ENCODE measurements at places on chromosomes 4 and X.

DNA sequence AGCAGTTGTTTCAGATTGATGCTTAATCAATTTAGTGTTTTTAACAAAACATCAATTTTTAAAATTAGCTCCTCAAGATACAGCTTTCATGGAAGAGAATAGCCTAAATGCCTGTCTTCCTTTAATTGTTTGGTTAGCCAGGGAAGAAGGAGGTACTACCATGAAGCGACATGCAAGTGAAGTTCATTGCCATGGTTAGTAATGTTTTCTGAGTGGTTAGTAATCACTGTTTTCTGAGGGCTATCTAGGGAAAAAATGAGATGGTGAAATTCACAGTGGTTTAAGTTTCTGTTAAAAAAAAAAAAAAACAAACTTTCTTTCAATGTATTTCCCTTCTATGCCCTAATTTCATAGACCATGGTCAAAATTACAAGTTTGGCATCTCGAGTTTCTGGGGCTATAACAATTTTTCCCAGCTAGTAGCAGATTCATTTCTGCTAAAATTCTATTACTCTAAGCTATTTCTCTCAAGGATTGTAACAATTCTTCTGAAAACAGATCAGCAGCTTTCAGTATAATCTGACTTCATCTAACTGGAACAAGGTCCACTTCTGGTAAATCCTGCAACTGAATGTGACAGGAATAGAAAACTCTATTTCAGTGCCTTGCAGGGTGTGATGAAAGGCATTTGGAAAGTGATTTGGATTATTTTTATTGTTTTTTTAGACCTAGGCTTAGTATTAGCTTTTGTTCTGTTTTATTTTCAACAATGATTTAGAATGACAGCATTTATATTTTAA lies 157.0 kb downstream of the PCDH18 start:
- no peak for DNase-seq

GRCh38 chr4:18675586-18676525 lies 654.3 kb upstream of the LCORL start:
- no peak for DNase-seq

GRCh38 chrX:53795576-53795975 lies 109.1 kb upstream of the HUWE1 start:
- no peak for DNase-seq

- DNase-seq = no peak
Measured at GRCh38 chr4:78720994-78721677, 55.0 kb upstream of the BMP2K start.

GRCh38 chr4:41750121-41750625 lies 1.6 kb upstream of the PHOX2B start:
- no peak for DNase-seq

DNA sequence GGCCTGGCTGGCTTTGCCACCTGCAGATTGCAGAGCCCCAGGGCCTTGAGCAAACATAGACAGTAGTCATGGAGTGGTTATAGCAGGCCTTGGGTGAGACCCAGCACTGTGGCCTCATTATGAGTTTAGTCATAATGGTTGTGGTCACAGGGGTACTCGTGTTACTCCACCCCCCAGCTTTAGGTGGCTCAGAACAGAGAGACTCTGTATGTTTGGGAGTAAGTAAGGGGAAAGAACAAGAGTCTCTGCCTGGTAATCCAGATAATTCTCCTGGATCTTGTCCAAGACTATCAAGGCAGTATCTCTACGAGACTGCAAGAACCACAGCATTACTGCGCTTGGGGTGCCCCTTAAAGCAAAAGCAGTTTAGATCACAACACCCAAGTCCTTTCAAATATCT lies 62.3 kb upstream of the SCRG1 start:
- DNase-seq = no peak

DNA sequence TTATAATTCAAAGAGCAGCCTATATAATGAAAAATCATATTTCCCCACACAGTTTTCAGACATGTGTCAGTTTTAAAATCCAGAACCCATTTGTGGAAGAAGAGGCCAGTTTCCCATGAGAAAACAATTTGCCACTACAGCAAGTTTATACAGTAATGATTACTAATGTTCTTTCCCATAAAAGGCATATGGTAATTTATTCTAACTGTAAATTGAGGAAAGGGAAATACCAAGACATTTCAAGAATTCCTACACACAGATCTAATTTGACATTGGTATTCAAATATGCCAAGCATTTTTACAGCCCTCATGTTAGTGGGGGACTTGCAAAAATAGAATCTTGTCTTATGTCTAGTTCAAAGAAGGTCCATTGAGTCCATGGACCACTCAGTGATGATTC lies 1368.6 kb downstream of the FSTL5 start:
- no peak for DNase-seq

- DNase-seq = no peak
Measured at GRCh38 chrX:53075011-53075410, 7.2 kb upstream of the TSPYL2 start.

- DNase-seq = no peak
Measured at GRCh38 chrX:78571849-78572248, 87.3 kb downstream of the RTL3 start.

DNA sequence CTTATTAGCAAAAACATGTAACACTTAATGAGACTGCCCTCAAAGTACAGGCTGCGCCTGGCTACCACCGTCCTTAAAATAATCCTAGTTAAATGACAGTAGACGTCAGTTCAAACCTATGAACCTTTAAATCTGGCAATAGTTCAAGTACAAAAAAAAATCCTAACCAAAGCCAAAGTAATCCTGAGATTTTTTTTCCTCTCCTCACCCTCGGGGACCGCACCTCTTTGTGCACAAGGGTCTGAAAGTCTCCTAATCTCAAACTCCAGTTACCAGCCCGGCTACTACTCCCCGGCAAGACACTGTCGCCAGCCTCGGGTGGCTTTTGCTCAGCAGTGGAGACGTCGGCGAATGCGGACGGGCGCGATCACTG lies 439 bp downstream of the SEC31A start:
- DNase-seq = peak; percentile 50

DNA sequence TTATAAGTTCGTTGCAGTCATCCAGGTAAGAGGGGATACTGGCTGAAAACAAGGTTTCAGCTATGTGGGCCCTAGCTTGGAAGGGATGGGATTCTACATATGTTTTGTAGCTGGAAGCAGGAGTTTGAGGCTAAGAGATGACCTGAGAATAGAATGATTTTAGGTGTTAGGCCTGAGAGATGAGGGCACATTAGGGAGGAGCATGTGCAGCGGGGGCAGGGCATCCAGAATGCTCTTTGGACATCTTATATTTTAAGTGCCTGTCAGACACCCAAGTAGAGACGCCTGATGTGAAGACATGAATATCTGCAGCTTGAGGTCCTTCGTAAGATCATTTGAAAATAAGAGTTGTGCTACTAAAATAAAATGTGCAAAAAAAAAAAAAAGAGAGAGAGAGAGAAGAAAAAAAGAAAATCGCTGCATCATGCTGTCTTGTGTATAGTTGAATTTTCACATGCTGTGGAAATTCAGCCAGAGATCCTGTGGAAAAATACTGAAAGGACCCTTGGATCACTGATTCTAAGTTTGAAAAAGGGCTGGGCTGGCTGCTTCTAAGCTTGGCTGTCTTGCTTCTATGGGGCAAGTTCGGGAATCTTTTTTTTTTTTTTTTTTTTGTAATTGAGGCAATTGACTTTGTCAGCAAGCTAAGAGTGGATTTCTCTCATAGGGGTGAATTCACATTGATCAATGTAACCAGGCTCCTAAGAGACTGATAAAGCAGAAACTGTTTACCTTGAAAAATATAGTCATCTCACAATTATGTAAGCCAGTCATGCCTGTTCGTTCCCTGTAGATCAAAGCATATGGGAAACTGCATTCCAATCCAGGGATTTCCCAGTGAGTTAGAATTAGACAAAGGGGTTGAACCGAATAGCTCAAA lies 341.0 kb upstream of the GATB start:
- no peak for DNase-seq

DNA sequence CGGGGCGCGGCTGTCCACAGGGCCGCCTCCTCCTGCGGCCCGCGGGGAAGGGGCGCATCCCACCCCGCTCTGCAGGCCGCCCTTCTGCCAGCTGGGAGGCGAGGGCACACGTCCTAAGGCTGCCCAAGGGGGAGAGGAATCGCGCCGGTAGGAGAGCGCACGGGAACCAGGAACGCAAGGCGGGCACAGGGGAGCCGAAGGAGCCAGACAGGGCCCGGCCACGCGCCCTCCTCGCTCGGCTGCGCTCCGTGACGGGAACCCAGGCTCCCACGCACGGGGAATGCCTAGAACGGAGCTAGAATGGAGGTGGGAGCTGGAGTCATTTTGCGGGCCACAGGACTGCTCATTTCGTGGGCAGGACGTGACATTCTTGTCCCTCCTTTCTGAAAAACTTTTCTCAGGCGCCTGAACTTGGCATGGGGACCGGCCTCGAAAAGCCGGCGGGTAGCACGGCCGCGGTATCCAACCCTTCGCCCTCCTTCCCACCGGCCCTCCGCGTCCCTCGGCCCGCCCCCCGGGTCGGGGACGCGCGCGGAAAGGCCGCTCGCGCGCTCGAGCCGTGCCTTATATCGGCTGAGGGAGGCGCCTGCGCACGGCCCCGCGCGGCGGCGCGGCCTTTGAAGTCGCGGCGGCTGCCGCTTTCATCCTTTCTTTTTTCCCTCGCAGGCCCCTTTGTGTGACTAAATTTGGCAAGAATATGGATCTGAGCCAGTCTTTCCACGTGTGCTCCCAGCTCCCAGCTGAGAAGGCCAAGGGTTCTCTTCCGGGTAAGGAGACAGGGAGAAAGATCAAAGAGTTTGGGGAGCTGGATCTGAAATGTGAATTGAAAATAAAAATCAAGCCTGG lies 4.2 kb upstream of the LEF1 start:
- no peak for DNase-seq

DNA sequence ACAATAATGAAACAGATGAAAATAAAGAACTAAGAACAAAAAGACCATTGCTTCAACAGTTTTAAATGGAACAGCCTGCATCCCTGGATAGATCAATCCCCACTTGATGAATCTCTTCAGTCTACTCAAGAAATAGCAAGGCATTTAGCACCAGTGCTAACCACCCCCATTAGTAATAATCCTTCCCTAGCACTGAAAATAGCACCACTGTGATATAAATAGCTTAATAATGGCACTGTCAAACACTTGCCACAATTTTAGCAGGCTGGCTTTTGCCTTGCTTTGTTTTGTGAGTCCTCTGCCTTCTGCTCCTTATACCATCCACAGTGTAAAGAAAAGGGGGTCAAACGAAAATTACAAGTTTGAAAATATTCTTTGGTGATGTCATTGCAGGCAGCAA lies 17.4 kb downstream of the DCX start:
- no peak for DNase-seq

- no peak for DNase-seq
Measured at GRCh38 chrX:101263766-101264165, 27.4 kb downstream of the TAF7L start.

GRCh38 chrX:154593201-154593600 lies 8.3 kb downstream of the CTAG1A start:
- DNase-seq = no peak

- no peak for DNase-seq
Measured at GRCh38 chr4:141375855-141376254, 155.2 kb downstream of the ZNF330 start.

DNA sequence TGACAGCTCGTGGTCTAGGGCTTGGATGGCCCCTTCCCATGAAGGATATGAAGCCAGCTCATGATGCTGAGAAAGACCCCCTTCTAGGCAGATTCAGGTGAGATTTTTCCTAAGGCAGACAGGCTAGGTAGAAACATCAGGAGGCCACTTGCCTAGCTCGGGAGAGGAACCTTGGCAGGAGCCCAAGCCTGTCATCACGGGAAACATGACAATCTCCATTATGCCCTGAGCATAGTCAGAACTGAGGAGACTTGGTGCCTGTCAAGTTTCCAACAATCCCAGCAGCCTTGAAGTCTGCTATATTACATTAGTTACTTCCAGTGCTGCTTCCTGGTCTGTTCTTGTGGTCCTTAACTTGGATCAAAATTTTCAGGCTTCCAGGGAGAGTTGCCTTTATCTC lies 18.7 kb upstream of the WDR1 start:
- no peak for DNase-seq

- DNase-seq = no peak
Measured at GRCh38 chrX:138745196-138745595, 33.7 kb upstream of the FGF13 start.

DNA sequence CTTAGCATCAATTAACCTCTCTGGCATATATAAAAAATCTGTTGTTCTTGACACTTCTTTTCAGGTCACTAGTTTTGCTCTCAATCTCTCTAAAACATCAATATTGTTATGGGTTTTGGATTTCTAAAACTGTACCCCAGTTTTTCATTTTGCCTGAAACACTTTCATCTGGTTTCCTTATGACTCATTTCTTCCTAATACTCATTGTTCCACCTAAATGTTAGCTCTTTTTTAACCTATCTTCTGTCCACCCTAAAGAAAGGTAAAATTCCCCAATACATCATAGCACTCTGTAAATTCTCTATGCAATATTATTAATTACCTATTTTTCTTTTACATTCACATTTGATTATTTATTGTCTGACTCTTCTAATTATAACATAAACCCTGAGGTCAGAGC lies 575.5 kb upstream of the NDST4 start:
- no peak for DNase-seq

DNA sequence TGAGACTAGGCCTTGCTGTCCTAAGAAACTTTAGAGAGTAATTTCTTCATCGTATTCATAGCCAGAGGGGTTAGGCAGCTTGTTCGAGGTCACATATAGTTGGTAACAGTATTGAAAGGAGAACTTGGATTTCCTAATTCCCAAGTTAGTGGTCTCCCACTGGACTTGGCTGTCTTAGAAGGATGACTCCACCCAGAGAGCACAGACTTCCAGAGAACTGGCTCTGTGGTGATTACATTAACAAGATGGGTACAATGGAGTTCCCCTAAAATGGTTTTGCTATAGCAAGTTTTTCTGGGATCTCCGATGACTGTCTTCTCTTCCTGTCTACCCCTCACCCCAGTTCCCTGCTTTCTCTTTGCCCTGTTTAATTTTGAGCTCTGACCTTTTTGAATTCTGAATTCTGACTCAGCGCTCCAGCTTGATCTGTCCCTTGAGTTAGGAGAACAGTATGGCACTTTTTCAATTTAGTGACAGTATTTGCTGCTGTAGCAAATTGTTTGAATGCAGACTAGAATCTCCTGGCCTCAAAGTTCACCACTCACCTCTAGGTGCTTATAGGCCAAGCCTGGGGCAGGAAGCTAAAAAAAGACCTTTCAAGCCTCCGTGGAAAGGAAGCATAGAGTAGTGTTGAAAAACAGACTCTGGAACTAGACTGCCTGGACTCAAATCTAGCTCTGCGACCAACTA lies 6.9 kb downstream of the MSN start:
- no peak for DNase-seq

GRCh38 chr4:92646826-92647225 lies 343.1 kb downstream of the GRID2 start:
- DNase-seq = no peak
